ENCODE measurements at places on chromosomes 13 and 19.

DNA sequence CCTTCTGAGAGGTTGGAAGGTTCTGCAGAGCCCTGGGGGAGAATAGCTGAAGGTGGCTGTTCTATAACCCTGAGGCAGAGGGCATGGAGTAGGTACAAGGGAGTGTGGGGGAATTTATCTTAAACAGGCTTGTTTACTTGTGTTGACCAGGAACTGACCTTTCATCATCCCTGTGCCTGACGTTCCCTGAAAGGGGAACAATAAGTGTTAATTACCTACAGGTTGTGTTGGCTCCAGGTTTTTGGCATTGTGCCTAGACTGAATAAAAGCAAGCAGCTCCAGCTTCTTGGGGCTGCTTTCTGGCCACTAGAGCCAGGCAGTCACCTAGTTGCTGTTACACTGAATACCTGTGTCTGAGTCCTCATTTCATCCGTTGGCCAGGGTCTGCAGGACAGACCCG lies 60.0 kb downstream of the ZNF627 start:
- no peak for DNase-seq

DNA sequence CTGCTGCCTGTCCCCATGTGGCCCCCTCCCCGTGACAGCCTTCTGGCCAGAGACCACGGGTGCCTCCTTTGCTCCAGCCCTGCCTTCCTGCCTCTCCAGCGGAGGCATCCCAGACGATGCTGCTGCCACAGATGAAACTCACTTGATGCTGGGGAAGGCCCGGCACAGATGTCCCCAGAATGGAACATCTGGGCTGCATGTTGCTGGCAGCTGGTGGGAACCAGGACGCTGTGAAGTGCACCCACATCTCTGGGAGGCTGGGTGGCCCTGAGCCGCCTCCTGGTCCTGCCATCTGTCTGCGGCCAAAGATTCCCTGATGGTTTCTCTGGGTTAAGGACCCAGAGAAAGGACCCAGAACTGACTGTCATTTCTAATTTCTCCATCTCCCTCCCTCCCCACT lies 51.9 kb upstream of the PTPRS start:
- DNase-seq = no peak

- no peak for DNase-seq
Measured at GRCh38 chr13:45205124-45205523, 4.3 kb upstream of the KCTD4 start.

- no peak for DNase-seq
Measured at GRCh38 chr19:46710687-46711086, 6.2 kb downstream of the PRKD2 start.

- no peak for DNase-seq
Measured at GRCh38 chr13:23793711-23794110, 95.5 kb downstream of the MIPEP start.

DNA sequence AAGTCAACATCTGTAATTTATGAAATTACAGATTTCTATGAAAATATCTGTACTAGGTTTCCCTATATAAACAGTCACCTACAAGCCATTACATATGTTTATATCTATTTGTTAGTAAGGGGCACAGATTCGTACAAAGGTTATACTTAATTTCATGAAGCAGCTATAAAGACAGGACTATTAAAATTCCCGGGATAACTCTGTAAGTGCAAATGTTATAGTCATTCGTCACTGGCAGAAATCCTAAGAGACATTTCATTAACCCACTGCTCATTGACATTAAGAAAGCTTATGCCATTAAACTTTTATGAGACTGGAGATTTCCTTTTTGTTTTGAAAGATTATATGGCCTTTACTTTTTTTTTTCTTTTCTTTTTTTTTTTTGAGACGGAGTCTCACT lies 122.9 kb downstream of the MYO16 start:
- DNase-seq = no peak

Data from caudate nucleus (tissue), 63 donors.